ENCODE measurements at places on chromosomes 5 and 9.

GRCh38 chr9:95504053-95504963 is 12.5 kb downstream of the PTCH1 start:
- peak; percentile 69 for DNase-seq

DNA sequence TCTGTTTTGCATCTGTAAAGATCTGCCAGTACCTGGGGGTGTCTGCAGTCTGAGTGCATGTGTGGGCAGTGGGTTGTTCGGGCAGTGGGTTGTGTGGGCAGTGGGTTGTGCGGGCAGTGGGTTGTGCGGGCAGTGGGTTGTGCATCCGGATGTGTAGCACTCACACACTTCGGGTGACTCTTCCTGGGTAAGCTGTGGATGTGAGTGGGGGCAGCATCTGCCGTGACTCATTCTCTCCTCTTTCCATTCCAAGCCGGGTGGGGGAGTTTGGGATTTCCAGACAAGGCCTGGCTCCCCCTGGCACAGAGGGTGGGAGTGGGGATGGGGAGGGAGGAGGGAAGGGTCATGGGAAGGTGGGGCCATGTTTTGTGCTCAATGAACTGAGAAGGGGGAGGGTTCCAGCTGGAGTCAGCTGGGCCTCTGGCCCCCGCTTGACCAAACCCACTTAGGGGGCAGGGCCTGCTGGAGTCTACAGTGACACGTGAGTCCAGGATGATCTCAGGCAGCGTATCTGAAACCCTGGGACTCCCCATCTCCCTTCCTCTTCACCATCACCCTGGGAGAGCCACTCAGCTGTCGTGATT is 8.3 kb downstream of the CRB2 start:
- no peak for DNase-seq

DNA sequence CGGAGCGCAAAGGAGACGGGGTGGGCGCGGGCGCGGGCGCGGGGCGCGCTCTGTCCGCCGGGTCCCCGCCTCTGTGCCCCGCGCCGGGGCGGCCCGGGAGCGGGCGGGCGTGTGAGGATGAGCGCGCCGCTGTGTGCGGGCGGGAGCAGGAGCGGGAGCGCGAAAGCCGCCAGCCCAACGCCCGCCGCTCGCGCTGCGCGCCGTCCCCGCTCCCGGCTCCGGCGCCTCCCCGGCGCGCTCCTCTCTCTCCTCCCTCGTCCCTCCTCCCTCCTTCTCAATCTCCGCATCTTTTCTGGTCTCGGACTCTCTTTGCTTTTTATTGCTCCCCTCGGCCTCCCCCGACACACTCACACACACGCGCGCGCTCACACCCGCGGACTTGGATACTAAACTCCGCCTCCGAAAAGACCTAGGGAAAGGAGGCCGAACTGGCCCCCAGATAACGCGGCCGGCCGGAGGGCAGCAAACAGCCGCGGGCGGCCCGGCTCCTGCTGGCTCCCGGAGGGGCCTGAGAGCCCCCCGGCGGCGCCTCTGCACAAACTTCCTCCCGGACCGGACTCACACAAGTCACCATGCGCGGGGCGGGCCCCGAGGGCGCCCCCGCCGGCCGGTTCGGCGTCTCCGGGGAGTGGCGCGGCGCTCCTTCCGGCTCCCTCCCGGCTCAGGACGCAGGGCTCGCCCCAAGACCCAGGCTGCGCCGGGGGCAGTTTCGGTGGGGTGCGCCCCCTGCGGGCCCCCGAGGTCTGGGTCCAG is at the start of gene FIBCD1:
Gene FIBCD1 (minus strand): TSS at position 596 of the 753 bp plus-strand sequence. CDS start 640 bp downstream, outside the sequence.
- DNase-seq, result no peak

DNA sequence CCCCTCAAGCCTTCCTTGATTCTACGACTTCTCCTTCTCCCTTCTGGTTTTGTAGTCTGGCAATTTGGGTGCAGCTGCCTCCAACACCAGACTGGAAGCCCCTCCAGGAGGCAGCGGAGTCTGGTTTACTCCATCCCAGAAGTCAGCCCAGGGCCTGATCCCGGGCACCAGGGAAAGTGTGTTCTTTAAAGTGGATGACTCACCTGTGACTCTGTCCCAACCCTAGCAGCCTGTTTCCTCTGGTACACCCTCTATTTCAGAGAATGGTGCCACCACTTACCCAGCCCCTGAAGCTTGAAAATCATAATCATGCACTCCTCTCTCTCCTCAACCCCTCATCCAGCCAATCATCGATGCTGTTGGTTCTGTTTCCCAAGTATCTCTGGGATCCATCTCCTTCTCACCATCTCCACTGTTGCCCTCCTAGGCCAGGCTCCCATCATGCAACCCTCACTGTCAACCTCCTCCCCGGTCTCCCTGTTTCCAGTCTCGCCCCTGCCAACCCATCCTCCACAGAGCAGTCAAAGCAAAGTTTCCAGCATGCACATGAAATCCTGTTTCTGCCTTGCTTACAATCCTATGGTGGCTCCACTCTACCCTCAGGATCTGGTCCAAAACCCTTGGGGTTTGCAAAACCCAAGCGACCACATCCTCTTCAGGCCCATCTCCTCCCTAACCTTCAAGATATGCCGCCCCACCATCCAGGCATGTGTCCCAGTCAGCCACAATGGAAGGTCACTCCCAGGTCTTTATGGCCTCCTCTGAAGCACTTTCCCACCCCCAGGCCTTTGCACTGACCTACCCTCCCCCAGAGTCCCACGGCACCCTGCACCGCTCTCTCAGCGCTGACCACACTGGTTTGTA is 10.5 kb downstream of the LHX6 start:
- DNase-seq, result no peak

- no peak for DNase-seq
These were observed 21.9 kb upstream of the TNFSF15 start for GRCh38 chr9:114827641-114828302.

DNA sequence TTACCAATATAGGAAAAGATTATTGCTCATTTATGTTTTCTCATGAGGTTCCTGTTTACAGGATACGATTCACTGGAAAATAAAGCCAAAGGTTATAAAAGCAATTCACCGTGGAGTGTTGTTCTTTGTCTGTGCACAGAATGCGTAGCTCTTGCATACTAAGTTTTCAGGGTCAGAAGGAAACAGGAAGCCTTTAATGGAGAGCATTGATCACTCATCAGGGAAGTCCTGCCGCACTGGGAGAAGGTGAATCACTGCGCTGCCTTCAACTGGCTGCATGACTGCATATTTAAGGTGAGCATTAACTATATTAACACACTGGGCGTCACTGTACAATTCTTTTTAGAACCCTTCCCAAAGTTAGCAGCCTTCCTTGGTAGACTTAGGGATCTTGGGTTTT is 74.1 kb upstream of the SYK start:
- no peak for DNase-seq

DNA sequence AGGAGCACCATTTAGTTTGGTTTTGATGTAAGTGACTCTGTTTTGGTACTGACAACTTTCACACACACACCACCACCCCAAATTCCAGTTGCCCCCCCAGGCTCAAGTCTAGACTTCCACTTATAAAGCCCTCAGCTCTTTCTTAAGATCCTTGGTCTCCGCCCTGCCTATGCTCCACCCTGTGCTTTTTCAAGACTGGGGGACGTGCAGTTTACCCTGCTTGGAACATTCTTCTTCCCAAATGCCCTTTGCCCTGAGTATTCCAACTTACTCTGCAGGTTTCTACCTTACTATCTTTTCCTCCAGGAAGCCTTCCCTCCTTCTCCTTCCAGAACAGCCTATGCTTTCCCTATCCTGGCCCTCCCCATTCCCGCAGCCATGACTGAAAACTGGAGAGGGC is 1.5 kb upstream of the TRIM14 start:
- DNase-seq, result no peak

- no peak for DNase-seq
These were observed 9.6 kb downstream of the SEC61B start for GRCh38 chr9:99231711-99232110.

GRCh38 chr5:172644711-172645110 is 3.6 kb downstream of the NEURL1B start:
- DNase-seq, result no peak

DNA sequence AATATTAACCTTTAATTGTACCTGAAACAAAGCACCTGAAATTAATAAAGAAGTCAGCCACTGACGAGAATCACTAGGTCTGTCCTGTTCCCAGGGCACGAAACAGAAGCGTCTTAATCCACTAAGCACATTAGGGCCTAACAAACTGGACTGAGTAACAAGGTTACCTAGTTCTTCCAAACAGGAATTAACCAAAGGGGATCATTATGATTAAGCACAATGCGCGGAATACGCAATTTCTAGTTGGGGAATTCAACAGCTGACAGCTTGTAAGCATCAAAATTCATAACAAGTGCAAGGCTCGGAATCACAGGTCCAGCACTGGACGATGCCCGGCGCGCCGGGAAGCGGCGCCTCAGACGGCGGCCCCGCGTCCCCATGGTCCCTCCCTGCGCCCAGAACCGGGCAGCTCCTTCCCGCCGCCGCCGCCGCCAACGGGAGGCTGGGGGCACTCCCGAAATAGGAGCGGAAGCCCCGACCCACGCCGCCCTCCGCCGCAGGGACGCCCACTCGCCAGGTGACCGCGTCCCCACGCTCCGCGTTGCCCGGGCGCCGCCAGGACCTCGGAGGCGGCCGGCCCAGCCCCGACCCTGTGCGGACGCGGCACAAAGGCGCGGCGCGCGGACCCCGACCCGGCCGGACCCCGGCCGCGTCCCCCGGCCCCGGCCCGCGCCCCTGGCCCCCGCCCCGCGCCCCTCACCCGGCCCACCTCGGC is 898 bp downstream of the CAMSAP1 start:
- peak; percentile 67 for DNase-seq

Data from sciatic nerve (tissue), 2 donors.